Heart left ventricle (tissue), 16 donors: ENCODE measurements at places on chromosomes 2 and 18. TPM values are rescaled to one million over a fixed set of nuclear protein-coding genes. Genes with fewer than 3 reads are reported as not detected.

- no peak for DNase-seq
Observed at GRCh38 chr2:188631037-188631809, 339.5 kb downstream of the GULP1 start.

The TCF7L1 gene
- 5.4 TPM for total RNA-seq

- no peak for DNase-seq
Observed at GRCh38 chr2:641872-642815, 35.1 kb downstream of the TMEM18 start.

The MPPE1 gene
- total RNA-seq = 30.7 TPM

GRCh38 chr2:202491514-202491913, 115.4 kb downstream of the BMPR2 start:
- no peak for DNase-seq

- DNase-seq = no peak
Observed at GRCh38 chr2:22897428-22897827, 487.6 kb upstream of the KLHL29 start.

- no peak for DNase-seq
Observed at GRCh38 chr2:67400560-67401485, 3.7 kb downstream of the ETAA1 start.

GRCh38 chr2:69013142-69013839, at the start of gene ANTXR1:
Gene ANTXR1, plus strand, starts transcription at chr2:69013179. Its CDS starts 321 bp downstream, at chr2:69013500.
- peak; percentile 43 for DNase-seq

- DNase-seq = no peak
Observed at GRCh38 chr18:12393998-12394397, 13.7 kb upstream of the PRELID3A start.

The CFAP65 gene
- total RNA-seq = not detected

- DNase-seq = no peak
Observed at GRCh38 chr2:207235621-207236020, 69.9 kb upstream of the KLF7 start.

DNA sequence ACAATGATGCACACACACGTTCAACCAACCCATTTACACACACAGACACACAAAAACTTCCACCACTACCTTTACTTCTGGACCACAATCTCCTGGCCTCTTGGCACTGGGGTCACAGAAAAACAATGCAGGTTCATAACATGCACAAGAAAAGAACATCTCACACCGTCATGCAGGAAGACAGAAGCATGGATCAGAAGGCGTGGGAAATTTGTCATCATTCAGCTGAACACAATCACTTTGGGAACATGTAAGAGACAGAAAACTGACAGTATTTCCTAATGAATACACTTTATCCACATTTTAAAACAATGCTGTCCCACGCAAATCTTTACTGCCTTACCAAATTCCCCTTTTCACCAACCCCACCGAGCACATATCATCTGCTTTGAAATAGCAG, 501.9 kb upstream of the KLHL29 start:
- DNase-seq = no peak

GRCh38 chr2:88258208-88258607, 88.1 kb downstream of the THNSL2 start:
- no peak for DNase-seq

DNA sequence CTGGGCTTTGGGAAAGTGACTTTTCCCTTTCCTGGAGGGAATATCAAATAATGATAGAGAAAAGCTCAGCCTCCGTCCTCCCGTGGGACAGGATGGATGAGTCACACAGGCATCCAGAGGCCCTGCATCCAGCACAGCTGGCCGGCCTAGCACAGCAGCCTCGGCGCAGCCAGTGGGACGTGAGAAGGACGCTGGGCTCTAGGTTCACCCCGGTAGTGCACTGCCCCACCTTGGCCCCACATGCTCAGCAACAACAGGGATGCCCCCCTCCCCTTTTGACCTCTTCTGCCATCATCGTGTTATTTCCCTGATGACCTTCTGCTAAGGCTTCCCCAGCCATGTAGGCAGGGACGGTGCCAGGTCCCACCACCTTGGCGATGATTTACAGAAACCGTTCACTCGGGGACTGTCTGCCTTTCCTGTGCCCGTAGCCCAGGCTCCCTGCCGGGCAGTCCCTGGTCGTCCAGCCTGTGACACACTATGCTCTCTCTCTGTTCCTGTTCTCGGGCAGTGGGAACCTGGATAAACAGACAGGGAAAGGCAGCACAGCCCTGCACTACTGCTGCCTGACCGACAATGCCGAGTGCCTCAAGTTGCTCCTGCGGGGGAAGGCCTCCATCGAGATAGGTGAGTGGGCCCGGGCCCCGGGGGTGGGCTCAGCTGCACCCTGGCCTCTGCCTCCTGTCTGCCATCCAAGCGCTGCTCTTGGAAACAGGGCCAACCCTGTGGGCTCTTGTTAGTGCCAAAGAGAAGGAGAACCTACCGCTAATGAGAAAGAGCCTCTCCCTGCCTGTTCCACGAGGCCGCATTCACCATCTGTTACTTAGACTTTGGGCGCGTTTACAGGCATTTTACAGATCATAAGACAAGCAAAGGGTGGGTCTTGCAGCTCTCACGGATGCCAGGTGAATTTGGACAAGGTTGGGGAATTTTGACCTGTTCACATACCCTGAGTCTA, 44.6 kb downstream of the ITGB1BP1 start:
- DNase-seq = peak; percentile 83

DNA sequence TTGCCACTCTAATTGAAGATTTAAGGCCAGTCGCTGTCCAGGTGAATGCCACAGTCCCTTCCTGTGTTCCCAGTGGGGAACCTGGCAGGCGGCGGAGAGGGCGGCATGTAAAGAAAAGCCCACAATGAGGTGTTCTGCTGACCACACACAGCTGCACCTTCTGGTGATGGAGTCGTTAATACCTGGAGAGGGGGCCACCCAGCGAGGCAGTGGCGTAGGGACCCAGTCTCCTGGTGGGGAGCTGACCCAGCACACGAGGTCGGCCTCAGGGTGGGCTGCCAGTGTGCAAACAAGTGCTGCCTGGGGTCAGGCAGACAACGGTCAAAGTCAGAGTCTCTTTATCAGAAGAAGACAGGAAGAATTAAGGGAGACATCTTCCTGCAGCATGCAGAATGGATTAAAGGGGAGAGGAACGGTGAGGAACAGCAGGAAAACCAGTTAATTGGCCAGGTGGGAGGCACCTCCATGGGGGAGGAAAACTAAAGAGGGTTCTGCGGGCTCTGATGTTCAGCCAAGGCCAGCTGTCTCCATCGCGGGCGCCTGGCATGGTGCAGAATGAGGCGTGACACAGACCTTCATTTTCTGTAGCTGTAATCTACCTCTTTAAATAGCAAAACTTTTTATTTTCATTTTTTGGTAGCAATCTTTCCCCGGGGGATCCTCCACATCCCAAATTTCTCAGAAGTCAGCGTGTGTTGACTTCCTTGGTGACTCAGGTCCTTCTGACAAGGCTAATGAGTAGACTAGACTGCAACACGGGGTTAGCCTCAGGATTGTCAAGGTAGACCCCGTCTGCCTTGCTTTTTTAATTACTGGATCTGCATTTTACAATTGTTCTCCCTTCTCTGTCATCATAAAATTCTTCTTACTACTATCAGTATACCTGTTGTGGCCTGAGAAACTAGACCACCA, 78.3 kb downstream of the SMAD7 start:
- DNase-seq = no peak

- no peak for DNase-seq
Observed at GRCh38 chr2:230949966-230950873, 25.2 kb upstream of the GPR55 start.

GRCh38 chr2:144082777-144083176, 437.1 kb downstream of the ZEB2 start:
- no peak for DNase-seq

The FASTKD2 gene
- total RNA-seq = 48.0 TPM

The NEU4 gene
- 0.28 TPM for total RNA-seq

The TTN gene
- total RNA-seq = 4,653 TPM

The APOB gene
- total RNA-seq = 11.9 TPM

GRCh38 chr2:229620759-229621158, 93.6 kb downstream of the DNER start:
- no peak for DNase-seq

DNA sequence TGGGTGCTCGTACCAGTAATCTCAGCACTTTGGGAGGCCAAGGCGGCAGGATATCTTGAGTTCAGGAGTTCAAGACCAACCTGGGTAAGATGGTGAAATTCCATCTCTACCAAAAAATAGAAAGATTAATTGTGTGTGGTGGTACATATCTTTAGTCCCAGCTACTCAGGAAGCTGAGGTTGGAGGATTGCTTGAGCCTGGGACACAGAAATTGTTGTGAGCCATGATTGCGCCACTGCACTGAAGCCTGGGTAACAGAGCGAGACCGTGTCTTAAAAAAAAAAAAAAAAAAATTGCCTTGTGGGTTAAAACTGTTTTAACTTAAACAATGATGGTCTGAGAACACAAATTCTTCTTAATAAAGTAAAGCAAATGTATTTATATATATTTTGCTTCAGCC, 49.6 kb downstream of the ATP9B start:
- DNase-seq = no peak

- DNase-seq = no peak
Observed at GRCh38 chr2:215861607-215862350, 151.6 kb downstream of the MREG start.

DNA sequence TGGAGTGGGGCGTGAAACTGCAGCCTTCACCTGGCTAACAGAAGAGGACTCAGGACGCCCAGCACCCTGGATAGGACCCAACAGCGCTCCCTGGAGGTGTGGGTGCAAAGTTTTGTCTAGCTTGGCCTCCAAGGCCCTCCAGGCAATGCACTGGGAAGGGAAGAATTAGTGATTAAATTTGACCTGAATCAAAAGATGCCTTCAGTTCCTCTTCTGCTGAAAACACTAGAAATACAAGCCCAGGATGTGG, 779 bp upstream of the TRIB2 start:
- DNase-seq = peak; percentile 86

The ALPI gene
- total RNA-seq = not detected
